ENCODE measurements at places on chromosomes 6 and 20.

DNA sequence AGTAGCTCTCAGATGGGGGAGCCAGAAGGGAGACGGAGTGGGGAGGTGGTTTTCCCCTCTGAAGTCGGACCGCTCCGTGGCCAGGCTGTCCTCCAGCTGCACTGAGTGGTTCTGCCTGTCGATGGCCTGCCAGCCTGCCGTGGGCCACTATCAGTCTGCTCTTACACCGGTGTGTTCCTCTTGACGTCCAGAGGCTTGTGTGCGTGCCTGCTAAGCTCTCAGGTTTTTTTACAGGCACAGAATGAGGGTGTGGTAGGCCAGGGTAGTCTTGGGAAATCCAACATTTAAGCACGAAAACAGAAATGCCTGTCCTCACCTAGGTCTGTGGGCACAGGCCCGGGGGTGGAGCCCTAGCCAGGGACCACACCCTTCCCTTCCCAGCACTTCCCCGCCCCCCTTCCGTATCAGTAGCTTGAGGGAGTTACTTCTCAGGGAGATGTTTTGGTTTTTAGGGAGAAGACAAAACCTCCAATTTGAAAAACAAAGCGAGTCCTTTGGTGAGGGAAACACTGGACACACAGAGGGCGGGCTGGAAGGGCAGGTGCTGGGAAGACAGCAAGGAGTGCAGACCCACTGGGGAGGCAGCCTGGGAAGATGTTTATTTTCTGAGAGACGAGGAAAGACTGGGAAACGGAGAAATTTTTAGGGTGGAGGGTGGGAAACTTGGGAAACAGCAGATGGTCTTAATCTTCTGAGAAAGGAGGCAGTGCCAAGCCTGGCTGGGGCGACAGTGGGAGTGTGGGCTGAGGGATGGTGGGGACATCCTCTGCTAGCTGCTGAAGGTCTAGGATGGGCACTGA is 106.5 kb downstream of the LY86 start:
- no peak for DNase-seq

DNA sequence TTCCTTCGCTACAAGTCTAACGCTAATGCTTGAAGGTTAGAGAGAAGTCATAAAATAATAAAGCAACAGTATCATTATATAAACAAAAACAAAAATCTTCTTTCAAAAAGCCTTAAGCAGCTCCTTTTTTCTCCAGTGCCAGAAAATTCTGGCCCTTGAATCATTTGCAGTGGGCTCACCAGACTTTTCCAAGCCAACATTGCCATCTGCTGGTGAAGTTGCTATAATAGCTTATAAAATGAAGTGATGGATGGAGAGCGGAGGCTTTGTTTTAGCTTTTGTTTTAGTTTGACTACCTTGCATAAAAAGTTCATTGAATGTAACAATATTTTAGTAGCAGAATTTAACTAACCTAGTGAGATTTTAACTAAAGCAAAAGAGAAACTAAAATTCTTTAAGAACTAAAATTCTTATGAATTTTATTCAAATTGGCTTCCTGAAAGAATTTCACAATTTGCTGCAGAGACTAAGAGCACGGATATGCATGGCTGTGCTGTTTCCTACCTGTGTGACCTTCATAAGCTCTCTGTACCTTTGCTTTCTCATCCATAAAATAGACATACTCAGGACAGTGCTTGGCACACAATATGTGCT is 44.8 kb upstream of the SLC2A12 start:
- peak; percentile 85 for DNase-seq

- peak; percentile 22 for DNase-seq
Measured at GRCh38 chr6:48765352-48765961, 654.5 kb upstream of the PTCHD4 start.

DNA sequence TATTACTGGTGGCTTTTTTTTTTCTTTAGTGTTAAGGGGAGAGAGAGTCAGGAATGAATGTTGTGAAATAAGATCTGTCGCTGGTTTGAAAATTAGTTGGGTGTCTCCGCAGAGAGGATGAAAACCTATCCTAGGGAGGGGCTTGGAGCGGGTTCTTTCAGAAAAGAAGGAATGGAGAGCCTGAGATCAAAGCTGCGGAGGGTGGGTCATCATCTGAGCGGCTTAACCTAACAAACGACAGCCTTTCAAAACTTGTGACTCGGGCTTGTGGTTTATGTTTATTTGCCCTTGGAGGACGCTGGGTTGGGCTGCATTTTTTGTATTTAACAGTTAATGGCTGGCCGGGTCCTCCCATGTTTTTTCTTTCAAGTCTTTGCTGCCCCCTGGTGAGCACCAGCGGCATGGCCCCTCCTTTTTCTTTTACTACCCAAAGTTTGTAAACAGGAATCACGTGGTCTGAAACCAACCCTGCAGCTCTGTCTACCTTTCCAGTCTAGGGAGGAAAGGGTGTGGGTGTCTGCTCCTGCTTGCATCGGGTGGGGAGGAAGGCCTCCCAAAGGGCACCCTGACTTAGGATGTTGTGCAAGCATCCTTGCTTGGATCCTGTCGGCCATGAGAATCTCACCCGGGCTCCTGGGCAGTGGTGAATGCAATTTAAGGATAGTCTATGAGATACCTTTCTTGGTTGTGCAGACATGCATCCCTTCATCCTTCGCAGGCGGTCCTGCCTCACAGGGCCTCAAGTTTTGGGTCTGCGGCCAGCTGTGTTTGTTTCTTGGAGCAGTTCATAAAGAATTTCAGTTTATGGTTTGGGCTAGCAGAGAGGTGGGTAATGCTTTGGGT is 2.2 kb downstream of the PIM1 start:
- peak; percentile 89 for DNase-seq

GRCh38 chr6:161138543-161139303 is 135.1 kb downstream of the AGPAT4 start:
- DNase-seq = no peak

DNA sequence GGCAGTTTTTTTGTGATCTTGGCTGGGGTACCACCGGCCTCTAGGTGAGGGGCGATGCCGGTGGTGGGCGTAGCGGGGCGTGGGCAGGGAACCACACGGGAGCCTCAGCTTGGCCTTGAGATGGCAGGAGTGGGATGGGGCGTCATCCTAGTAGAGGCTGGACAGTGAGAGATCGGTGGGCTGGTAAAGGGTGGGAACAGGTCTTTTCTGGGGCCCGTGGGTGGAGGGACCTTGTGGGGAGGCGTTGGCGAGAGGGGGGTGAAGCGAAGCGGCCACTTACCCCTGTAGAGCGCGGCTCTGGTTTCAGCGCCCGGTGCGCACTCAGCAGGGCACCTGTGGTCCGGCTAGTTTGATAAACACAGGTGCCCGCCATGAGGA is 12.0 kb downstream of the ITPR3 start:
- DNase-seq = no peak

- DNase-seq = no peak
Measured at GRCh38 chr20:61146023-61146422, 106.0 kb upstream of the CDH4 start.

DNA sequence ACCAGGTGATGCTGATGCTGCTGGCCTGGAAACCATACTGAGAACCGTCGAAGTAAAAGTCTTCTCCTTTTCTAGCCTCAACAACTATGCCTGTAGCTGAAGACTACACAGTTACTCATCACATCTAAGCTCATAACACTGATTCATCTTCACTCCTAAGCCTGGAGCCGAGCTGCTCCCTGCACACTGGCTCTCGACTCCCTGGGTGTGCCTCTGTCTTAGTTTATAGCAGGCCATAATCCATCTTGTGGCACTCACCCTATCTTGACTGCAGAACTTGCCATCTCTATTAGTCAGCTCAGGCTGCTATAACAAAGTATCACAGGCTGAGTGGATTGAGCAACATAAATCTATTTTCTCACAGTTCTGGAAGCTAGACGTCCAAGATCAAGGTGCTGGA is 191.0 kb downstream of the UNC5CL start:
- no peak for DNase-seq

DNA sequence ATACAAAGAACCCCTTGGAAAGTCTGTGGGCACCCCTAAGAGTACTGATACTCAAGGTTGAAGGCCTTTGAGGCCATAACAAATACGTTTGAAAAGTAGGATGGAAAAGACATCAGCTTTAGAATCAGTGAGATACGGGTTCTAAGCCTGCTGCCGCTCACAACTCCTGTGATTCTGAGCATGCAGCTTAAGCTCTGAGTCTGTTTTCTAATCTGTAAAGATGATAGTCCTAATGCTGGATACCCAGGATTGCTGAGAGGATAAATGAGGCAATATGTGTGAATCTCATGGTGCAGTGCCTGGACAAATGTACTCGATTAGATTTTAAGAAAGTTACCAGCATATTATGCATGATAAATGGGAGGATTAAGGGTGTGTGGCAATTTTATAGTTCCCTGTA is 321.0 kb upstream of the HSF2 start:
- DNase-seq = no peak

- no peak for DNase-seq
Measured at GRCh38 chr6:43858161-43859153, 88.4 kb downstream of the VEGFA start.

DNA sequence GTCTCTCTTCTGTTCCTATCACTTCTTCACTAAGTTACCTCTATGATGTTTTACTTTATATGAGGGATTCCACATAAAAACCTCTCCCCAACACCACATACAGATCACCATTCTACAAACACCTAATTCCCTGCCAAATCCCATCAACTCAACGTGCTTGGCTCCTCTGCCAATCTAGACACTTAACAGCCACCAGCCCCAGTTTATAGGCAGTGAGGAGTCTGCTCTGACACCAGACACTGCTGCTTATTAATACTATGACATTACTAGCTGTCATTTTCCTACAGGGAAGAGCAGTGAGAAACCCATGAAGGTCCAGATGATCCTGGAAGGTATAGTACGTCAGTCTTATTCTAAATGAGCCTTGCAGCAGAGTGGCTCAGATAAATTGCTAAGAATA is 104.3 kb downstream of the CHD6 start:
- no peak for DNase-seq

GRCh38 chr6:4280707-4281106 is 145.3 kb upstream of the ECI2 start:
- DNase-seq = peak; percentile 88

DNA sequence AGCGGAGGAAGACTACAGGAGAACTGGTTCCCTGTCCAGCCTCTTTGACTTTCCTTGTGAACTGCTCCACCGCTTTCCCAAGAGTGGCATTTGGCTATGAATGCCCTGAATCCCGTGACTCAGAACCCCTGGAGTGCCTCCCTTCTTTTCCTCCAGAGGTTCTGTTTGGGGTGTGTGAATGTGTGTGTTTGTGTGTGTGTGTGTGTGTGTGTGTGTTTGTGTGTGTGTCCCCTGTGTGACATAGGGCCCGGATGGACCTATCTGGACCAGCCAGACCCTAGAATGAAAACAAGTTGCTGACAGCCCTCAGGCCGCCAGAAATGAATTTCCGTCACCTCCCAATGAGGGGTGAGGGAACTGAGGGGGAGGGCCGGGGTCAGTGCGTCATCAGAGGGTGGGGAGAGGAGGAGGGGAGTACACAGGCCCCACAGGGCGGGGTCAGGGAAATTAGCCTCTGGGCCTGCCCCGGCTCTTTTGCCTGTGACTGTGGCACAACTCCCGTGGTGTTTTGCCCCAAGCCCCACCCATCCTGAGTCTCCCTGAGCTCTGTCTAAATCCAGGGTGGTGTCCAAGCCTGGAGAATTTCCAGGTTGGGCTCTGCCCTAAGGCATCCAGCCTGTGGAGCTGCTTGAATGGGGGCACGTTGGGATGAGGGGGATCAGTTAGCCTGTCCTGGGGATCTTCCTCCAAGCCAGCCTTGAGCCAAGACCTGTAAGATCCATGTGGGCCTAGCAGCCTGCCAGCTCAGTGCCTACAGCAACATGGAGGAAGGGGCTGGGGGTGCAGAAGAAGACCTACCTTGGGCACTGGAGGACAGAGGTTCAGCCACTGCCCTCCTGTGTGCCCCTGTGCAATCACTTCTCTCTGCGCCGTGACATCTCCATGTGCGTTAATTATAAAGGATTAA is 15.2 kb upstream of the MRPS18A start:
- peak; percentile 96 for DNase-seq

DNA sequence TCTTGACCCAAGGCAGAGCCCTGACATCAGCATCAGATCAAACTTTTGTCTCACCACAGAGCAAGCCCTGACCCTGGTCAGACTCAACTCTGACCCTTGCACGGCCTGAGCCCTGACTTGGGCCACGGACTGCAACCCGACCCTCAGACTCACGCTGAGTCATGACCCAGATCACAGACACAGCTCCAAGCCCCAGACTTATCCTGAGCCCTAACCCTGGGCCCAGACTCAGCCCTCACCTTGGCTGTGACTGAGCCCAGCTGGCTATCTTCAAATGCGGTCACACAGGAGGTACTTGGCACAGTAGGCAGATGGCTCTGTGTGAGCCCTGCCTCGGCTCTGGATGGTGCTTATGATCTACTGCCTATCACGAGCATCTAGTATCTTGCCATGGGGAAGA is 602.3 kb downstream of the PTPRT start:
- no peak for DNase-seq

GRCh38 chr6:142863981-142864380 is 81.0 kb downstream of the HIVEP2 start:
- no peak for DNase-seq

GRCh38 chr20:63076421-63076820 is 69.7 kb upstream of the BHLHE23 start:
- DNase-seq = no peak

- no peak for DNase-seq
Measured at GRCh38 chr6:37116326-37116725, 53.6 kb upstream of the PIM1 start.

- peak; percentile 40 for DNase-seq
Measured at GRCh38 chr6:797479-798077, 104.6 kb upstream of the EXOC2 start.

- DNase-seq = peak; percentile 57
Measured at GRCh38 chr6:45419571-45420082, 41.9 kb upstream of the SUPT3H start.

DNA sequence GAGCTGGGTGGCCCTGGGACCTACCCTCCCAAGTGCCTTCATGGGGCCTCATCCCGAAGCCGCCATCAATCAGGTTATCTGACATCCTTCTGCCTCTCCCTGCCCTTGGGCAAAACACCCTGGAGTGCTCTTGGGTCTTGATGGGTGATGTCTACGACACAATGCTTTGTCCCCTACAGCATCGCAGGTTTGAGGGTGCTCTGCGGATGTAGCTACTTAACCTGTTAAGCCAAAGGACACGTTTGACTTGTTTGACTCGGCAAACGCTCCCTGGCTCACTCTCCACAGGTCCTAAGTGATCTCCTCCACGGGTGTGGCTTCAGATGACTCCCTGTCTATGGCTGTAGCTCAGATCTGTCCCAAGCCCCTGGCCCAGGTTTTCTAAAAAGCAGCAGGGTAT is 35.6 kb downstream of the TBC1D7 start:
- DNase-seq = no peak

GRCh38 chr6:138087593-138088325 is 19.5 kb downstream of the PERP start:
- no peak for DNase-seq
